ENCODE measurements at places on chromosomes 2 and 18.

- no peak for DNase-seq
Observed at GRCh38 chr18:35716169-35716831, 134.8 kb downstream of the GALNT1 start.

DNA sequence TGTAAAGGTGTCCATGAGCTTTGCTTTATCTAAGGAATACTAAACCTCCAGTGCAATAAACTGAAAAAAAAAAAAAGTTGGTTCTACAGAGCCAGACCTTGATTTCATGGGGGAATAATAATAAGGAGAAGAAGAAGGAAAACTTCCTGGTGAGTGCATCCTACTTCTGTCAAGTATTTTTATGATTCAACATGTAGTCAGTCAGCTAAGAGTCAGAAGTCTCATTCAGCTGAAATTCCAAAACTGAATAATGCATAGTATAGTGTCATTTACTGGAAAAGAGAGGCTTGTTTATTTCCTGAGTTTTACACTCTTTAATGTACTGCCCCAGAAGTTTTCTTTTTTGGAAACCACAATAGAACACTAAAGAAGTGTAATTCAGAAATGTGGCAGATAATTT lies 77.8 kb upstream of the TACR1 start:
- no peak for DNase-seq

DNA sequence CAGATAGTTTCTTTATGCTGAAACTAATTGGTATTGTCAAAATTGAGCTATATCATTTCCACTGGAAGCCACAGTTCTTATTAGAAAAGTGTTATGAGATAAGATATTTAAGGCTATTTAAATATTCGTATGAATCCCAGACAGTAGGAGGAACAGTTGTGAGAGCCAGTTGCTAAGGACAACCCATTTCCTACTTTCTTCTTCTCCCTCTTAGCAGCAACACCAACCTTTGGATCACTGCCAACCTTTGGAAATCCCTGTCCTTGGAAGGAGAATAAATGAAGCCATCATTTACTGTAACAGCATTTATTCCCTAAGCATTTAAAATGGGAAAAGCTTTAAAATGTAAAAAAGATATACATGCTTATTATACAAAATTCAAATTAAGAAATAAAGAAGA lies 85.8 kb downstream of the PLCL1 start:
- peak; percentile 52 for DNase-seq

DNA sequence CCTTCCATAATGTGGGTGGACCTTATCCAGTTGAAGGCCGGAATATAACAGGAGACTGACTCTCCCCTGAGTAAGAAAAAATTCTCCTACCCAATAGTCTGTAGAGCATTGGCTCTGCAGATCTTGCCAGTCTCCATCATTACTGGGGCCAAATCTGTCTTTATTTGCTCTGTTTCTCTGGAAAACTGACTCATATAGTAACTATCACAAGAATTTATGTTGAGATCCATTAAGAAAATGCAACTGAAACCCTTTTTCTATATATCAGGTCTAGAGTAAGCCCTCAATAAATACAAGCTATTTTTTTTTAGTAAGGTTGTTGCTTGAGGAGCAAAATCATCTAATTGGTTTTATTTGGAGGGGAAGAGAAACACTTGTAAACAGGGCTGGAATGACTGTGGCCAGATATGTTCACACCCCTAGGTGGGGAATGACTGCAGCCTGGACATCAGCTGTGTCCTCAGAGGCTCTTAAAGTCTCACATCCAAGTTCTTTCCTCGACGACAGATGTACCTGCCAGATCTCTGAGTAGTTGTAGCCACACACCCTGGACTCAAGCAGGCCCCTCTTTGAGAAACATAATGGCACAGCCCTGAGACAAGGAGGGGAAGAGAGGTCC lies 339.7 kb downstream of the TNS1 start:
- no peak for DNase-seq

DNA sequence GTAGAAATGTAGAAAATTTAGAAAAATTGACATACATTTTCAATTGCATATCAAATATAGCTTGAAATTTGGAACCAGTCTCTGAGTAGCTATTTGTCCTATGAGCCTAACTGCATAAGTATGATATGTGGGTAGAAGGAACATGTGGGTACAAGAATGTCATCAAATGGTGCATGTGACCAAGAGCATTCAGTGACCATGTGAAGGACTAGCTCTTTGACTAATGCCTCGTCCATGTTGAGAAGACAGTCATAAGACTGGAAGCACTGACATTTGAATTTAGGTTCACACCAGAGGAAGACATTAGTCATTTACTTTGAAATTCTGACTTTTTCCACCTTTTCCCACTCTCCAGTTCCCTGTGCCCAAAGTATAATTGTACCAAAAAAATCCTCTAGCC lies 12.6 kb downstream of the MRPL44 start:
- peak; percentile 7 for DNase-seq

DNA sequence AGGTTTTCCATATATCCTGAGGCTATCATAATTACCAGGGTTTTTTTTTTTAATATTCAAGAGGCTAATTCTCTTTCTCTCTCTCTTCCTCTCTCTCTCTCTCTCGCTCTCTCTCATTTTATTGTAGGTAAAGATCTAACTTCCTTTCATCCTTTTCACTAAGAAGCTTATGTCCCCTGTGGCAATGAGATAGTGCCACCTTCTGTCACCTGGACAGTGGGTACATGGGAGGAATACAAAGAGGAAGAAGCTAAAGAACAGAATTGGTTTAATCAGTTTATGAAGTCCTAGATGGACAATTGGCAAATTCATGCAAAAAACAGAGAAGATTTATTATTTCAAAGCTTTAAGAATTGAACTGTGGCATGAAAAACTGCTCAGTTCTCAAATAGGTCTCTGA lies 1582.3 kb upstream of the TMEFF2 start:
- peak; percentile 69 for DNase-seq

DNA sequence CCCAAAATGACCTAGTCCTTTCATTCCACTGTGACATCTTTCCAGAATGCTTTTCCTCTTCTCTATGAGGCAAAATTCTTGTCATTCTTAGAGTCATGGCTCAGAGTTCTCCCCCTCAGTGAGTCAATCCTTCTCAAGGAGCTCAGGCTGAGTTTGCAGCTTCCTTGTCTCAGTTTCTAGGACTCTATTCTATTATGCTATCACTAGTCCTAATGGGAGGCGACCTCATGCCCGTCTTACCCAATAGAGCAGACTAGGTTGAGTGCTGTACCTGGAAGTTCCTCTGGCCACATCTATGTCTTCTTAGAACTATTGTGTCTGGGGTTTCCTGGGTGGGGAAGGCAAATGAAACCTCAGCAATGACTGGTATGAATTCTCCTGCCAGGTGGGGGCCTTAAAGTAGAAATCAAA lies 51.5 kb downstream of the HAUS1 start:
- DNase-seq: no peak

DNA sequence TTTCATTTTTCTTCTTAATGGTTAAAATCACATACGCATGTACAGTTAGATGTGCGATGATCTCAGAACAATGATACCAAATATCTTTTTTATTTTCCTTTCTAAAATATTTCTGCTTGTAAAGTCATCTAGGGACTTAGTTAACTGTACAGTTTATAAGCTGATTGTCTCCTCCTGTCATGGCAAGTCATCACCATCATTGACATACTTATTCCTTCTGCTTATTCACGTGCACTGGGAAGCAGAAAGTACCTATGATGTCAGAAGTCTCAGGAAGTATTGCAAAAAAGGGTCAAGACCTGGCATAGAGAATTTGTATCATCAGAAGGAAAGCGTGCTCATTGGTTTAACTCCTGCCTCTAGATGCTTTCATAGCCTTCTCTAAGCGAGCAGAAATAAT lies 154.2 kb downstream of the DSC3 start:
- no peak for DNase-seq

- no peak for DNase-seq
Observed at GRCh38 chr2:67515056-67515455, 117.9 kb downstream of the ETAA1 start.

DNA sequence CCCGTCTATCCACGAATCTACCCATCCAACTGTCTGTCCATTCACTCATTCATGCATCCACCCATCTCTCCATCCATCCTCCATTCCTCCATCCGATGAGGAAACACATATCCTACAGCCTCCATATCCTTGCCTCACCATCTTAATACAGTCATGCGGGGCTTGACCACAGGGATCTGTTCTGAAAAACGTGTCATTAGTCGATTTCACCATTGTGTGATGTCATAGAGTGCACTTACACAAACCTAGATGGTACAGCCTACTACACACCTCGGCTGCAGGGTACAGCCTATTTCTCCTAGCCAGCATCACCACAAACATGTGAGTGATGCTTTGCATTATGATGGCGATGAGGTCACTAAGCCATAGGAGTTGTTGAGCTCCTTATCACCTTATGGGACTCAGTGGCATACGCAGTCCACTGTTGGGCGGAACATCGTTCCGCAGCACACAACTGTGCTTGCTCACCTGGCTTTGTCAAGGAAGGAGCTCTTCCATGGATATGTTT lies 1.9 kb upstream of the NT5DC4 start:
- no peak for DNase-seq

GRCh38 chr2:16625201-16625729 lies 40.4 kb downstream of the CYRIA start:
- no peak for DNase-seq

GRCh38 chr2:170368370-170368769 lies 190.4 kb downstream of the MYO3B start:
- no peak for DNase-seq
